ENCODE measurements at places on chromosomes 1 and 21. TPM values are rescaled to one million over a fixed set of nuclear protein-coding genes. Genes with fewer than 3 reads are reported as not detected.

DNA sequence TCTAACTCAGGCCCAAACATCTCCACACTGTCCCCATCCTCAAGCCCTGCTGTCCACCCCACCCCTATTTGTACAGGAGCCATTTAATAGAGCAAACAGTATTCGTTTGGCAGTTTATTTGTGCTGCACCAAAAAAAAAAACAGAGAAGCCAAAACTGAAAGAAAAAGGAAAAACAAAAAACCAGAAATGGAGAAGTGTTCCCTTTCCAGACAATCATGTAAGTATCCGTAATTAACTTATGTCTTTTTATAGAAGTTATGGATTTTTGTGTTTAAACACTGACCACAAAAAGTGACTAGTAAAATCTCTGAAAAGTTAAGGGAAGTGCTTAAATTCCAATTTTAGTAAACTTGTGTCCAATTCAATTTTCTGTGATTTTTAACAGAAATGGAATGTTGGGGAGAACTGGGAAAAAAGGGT lies 40.4 kb upstream of the ZBTB18 start:
- no peaks in the 10 kb centered on the region for H3K27me3 ChIP-seq
- peaks cover 8% of the 10 kb centered on the region for H3K4me1 ChIP-seq
- H3K27ac ChIP-seq: no peak overlapping the region
- DNase-seq: no peak
- H3K36me3 ChIP-seq: no peaks in the 10 kb centered on the region
- no peak overlapping the region for H3K4me3 ChIP-seq

DNA sequence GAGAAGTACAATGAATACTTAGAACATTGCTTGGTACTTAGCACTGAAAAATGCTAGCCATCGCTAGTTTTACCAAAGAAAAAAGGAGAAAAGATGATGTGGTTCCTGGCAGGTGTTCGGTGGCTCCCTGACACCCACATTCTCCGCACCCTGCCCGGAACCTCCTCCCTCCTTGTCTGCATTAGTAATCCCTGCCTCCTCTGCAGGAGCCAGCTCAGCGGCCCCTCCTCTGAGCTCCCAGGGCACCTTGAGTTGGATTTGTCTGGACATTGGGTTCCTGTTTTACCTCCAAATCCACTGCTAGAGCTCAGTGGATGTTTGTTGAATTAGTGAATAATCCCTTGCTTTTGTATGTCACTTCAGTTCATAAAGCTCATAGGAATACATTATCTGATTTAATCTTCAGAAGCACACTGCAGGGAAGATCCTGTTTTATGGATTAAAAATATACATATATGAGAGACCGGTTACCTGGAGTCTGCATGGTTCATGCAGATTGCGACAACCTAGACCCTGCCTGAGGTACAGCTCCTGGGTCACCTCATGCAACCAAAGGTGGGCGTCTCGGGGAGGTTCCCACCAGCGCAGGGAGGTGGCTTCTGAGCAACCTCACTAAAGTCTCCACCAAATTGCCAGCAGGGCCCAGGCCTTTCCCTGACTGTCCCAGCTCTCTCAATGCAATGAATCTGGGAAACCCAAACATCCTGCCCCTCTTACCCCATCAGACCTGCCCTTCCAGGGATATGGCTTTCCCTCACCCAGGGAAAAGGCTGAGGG lies 24.2 kb downstream of the PCAT6 start:
- no peak overlapping the region for H3K27ac ChIP-seq
- no peaks in the 10 kb centered on the region for H3K4me1 ChIP-seq
- H3K27me3 ChIP-seq: peaks cover 42% of the 10 kb centered on the region

- no peaks in the 10 kb centered on the region for H3K4me1 ChIP-seq
- H3K27ac ChIP-seq: no peak overlapping the region
Observed at GRCh38 chr1:239617731-239618130, 231.4 kb downstream of the CHRM3 start.

GRCh38 chr1:91578320-91579109 lies 77.9 kb downstream of the CDC7 start:
- no peak overlapping the region for H3K27ac ChIP-seq
- H3K4me1 ChIP-seq: no peaks in the 10 kb centered on the region
- no peaks in the 10 kb centered on the region for H3K36me3 ChIP-seq
- DNase-seq: no peak
- no peak overlapping the region for H3K4me3 ChIP-seq

GRCh38 chr1:213564215-213564659 lies 423.5 kb upstream of the PROX1 start:
- H3K4me1 ChIP-seq: no peaks in the 10 kb centered on the region
- peak; percentile 24 for DNase-seq
- no peak overlapping the region for H3K4me3 ChIP-seq

Gene GUCA2A
- not detected for total RNA-seq

- DNase-seq: no peak
- peaks cover 8% of the 10 kb centered on the region for H3K4me1 ChIP-seq
- peaks cover 24% of the 10 kb centered on the region for H3K36me3 ChIP-seq
- peak overlapping the region; percentile 84 for H3K27ac ChIP-seq
- peak overlapping the region; percentile 93 for H3K4me3 ChIP-seq
- H3K27me3 ChIP-seq: no peaks in the 10 kb centered on the region
Observed at GRCh38 chr1:89844241-89844807, 23.5 kb downstream of the LRRC8D start.

GRCh38 chr1:11211925-11212587 lies 22.9 kb downstream of the ANGPTL7 start:
- H3K27me3 ChIP-seq: no peaks in the 10 kb centered on the region
- no peaks in the 10 kb centered on the region for H3K4me1 ChIP-seq
- H3K4me3 ChIP-seq: no peak overlapping the region
- no peak overlapping the region for H3K27ac ChIP-seq
- peaks cover 7% of the 10 kb centered on the region for H3K36me3 ChIP-seq

Gene SPRR2A
- total RNA-seq: not detected

DNA sequence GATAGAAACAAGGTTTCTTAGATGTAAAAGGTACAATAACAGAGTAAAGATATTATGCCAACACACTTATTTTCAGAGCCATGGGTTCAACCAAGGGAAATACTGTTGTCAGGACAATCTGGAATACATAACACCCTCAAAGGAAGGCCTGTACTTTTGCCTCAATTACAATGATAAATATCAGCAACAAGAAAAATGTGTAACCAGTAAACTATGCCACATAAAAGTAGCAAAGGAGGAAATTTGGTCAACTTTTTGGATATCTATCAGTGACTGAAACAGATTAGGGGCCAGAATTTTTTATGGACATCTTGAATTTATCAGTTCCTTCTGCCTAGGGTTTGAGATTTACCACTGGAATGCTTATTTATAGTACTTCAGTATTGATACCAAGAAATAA lies 24.6 kb upstream of the RAP1GAP start:
- H3K4me3 ChIP-seq: no peak overlapping the region
- no peaks in the 10 kb centered on the region for H3K27me3 ChIP-seq
- H3K36me3 ChIP-seq: peaks cover 17% of the 10 kb centered on the region
- no peaks in the 10 kb centered on the region for H3K4me1 ChIP-seq
- H3K27ac ChIP-seq: no peak overlapping the region
- DNase-seq: no peak

GRCh38 chr1:200896531-200897196 lies 2.0 kb downstream of the INAVA start:
- H3K36me3 ChIP-seq: peaks cover 100% of the 10 kb centered on the region
- peak overlapping the region; percentile 99 for H3K4me3 ChIP-seq
- H3K27me3 ChIP-seq: no peaks in the 10 kb centered on the region

DNA sequence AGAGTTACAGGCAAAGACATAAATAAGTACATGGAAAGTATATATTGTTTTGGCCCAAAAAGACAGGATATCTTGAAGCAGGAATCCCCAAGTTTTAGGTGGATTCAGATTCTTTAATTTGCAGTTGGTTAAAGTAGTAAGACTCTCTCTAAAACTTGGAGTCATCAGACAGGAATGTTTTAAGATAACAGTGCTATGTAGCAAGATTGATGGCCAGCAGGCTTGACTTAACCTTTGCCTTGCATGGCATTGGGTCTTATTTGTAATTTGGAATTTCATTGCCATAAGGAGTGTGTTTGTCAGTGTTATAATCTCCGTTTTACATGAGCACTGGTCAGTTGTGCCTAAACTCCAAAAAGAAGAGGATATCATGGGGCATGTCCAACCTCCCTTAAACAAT lies 727.6 kb upstream of the CHRM3 start:
- no peak for DNase-seq
- peaks cover 19% of the 10 kb centered on the region for H3K4me1 ChIP-seq
- H3K4me3 ChIP-seq: no peak overlapping the region
- no peaks in the 10 kb centered on the region for H3K27me3 ChIP-seq
- no peak overlapping the region for H3K27ac ChIP-seq
- no peaks in the 10 kb centered on the region for H3K36me3 ChIP-seq

DNA sequence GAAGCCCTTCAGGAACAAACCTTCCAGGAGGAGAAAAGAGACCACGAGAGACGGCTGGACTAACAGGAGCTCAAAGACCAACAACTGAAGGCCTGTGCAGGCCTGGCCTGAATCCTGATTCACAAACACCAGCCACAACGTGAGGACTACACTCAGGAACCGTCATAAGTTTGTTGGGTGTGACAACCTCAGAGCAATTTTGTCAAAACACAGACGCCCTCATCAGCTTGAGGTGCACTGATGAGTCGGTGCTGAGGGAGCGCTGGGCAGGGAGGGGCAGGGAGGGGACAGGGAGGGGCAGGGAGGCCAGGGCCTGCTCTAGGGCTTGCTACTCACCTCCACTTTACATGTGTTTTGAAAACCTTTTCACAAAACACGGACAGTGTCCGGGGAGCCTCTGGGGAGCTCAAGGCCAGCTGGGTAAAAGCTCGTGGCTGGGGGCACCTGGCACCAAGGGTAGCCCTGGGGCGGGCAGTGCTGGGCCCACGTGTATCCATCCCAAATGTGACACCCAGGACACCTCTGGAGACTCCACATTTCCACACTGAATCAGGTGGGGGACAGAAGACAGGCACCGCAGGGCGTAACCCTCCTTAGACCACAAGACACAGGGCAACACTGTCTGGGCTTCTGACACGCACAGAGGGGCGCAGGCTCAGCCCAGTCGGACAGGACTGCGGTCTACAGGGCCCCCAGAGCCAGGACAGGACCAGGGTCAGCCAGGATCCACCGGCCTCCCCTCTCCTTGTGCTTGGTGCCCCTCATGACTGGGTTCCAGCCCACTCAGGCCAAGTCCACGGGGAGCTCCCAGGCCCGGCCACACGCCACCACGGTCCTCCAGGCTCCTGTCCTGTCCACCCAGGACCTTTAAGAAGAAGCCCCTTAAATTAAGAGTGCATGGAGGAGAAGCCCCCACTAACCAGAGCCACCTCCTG lies 16.5 kb downstream of the LSS start:
- H3K27ac ChIP-seq: no peak overlapping the region
- DNase-seq: no peak
- no peak overlapping the region for H3K4me3 ChIP-seq
- peaks cover 33% of the 10 kb centered on the region for H3K36me3 ChIP-seq

DNA sequence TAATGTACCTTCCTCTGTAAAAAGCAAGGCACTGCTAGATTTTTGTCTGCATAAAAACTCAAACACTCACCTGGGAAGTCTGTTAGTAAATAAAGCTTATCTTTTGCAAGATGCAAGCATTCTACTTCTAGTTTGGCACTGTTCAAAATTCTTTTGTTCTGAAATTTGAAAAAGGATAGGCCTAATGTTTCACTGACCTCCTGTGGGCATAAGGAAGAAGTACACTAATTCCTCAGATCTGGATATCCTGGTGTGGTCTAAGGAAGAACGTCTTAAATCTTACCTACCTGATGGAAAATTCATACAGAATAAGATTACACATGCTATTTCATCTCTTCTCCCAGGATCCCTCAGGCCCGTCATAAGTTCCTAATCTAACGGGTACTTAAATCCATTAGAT lies 93.5 kb upstream of the CAMK1G start:
- DNase-seq: no peak
- no peaks in the 10 kb centered on the region for H3K36me3 ChIP-seq
- no peak overlapping the region for H3K4me3 ChIP-seq
- no peaks in the 10 kb centered on the region for H3K4me1 ChIP-seq

- no peak overlapping the region for H3K4me3 ChIP-seq
- H3K27me3 ChIP-seq: no peaks in the 10 kb centered on the region
- peaks cover 7% of the 10 kb centered on the region for H3K4me1 ChIP-seq
- no peaks in the 10 kb centered on the region for H3K36me3 ChIP-seq
- no peak overlapping the region for H3K27ac ChIP-seq
Observed at GRCh38 chr1:169650551-169650950, 20.6 kb upstream of the SELP start.

DNA sequence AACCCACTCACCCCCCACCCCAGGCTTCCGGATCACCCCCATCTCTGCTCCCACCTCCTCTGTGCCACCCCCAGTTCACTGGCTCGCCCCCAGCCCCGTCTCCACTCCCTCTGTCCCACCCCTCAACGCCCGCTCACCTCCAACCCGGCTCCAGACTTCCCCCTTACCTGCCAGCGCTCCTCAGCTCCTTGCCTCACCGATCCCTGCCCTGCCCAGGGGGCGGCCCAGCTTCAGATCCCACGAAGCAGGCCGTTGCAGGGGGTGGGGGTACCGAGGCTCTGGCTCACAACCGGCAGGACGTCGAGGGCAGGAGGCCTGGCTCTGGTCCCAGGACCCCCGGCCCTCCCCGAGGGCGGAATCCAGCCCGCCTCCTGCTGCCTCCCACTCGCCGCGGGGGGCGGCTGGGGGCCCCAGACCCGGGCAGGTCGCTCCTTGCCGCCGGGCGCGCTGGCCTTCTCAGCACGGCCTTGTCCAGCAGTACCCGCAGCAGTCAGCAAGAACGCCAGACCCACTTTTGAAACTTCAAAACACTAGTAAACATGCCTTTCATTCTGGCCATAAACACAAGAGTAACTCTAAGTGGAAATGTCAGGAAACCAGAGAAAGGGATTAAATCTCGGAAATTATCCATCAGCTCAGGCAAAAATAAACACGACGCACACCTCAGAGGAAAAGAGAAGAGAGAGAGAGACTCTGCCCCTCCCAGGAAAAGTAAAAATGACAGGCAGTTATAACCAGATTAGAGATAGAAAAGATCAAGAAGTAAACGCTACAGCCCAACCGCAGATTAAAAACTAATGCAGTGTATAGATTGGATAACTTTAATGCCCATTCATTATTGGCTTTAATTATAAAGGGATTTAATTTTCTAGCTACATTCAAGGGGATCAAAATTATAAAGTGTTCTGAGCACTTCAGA lies 1.0 kb upstream of the FAM89A start:
- no peak for DNase-seq
- H3K27me3 ChIP-seq: peaks cover 11% of the 10 kb centered on the region
- no peak overlapping the region for H3K27ac ChIP-seq
- H3K4me3 ChIP-seq: peak overlapping the region; percentile 79

GRCh38 chr1:196651637-196652215 lies at the start of gene CFH:
TSS of gene CFH (plus strand) at chr1:196652043. CDS start at chr1:196652118, 75 bp downstream.
- DNase-seq: peak; percentile 10
- H3K4me1 ChIP-seq: peaks cover 6% of the 10 kb centered on the region
- H3K36me3 ChIP-seq: no peaks in the 10 kb centered on the region

Gene COP1
- total RNA-seq: 45.5 TPM

- peaks cover 12% of the 10 kb centered on the region for H3K4me1 ChIP-seq
- H3K27me3 ChIP-seq: peaks cover 40% of the 10 kb centered on the region
- no peak overlapping the region for H3K27ac ChIP-seq
- no peak for DNase-seq
Observed at GRCh38 chr1:156154317-156154749, 948 bp downstream of the SEMA4A start.

DNA sequence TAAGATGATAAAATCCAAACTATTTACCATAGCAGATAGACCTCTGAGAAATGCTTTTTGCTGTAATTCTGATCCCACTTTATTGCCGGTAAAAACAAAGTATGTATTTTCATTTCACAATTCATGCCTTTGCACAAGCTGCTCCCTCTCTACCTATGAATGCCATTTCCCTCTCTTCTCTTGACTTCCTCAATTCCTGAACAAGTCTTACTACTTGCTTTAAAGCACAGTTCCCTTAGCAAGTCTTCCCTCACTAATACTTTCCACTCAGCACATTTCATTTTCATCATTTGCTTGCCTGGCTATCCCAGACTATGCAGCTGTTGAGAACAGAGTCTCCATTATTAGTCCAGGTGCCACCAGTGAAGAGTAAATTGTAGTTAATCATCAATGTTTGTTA lies 13.8 kb downstream of the GPATCH2 start:
- no peak overlapping the region for H3K27ac ChIP-seq
- no peak overlapping the region for H3K4me3 ChIP-seq
- H3K4me1 ChIP-seq: peaks cover 10% of the 10 kb centered on the region
- no peak for DNase-seq
- peaks cover 10% of the 10 kb centered on the region for H3K36me3 ChIP-seq

Data from Calu3 (cell line).